Stimulated activated CD8-positive, alpha-beta memory T cell treated with anti-CD3 and anti-CD28 coated beads, Interleukin-4, amount 100 ng/mL, for 4 hours (primary cell): ENCODE measurements at places on chromosomes 5 and 9.

DNA sequence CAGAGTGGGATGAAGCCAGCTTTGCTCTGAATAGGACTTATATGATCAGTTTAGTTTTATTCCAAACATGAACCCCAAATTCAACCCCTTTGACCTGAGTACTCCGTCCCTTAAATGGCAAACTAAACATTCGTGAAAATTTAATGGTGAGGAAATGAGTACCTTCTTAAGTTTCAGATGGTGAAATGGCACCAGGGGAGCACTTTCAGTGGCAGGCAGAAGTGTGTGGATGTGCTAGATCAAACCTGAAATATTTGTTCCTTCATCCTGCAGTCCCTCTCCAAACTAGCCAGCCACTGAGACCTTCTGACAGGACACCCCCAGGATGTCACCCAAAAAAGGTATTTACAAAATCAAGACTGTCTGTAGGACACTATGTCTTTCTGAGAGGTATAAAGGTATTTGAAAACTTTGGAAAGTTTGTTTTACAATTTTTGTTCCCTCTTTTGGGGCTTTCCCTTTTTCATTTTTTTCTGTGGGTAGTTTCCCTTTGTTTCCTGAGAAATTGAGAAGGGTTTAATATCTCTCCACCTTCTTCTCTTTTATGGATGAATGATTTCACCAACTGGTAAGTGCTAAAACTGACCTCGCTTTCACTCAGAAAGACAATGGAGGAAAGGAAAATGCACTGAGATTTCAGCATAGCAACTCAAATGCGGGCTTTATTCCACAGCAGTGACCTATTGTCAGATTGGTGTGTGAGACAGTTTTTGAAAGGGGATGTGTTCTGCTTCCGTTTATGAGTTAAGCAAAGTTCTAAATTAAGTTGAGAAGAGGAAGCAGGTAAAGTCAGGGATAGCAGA, 127.1 kb downstream of the TMC1 start:
- DNase-seq = no peak

- DNase-seq = no peak
Observed at GRCh38 chr5:66888613-66889012, 292.4 kb downstream of the MAST4 start.

DNA sequence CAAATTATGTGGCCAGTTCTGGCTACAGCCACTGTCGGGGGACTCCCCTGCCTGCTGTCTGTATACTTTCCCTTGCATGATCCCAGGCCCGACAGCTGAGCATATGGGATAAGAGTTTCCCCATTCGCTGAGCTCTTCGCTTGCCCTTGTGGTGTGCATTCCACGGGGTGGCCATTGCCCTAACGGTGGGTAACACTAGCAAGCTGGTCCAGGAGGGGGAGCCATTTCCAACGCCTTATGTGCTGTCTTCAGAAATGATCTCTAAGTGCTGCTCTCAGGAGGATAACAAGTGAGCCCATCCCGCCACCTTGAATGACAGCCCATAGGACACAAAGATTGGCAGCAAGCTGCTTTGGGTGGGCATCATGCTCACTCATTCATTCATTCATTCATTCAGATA, 190.9 kb downstream of the FSTL4 start:
- DNase-seq = no peak

GRCh38 chr5:124317451-124317850, 429.0 kb downstream of the ZNF608 start:
- DNase-seq = no peak

DNA sequence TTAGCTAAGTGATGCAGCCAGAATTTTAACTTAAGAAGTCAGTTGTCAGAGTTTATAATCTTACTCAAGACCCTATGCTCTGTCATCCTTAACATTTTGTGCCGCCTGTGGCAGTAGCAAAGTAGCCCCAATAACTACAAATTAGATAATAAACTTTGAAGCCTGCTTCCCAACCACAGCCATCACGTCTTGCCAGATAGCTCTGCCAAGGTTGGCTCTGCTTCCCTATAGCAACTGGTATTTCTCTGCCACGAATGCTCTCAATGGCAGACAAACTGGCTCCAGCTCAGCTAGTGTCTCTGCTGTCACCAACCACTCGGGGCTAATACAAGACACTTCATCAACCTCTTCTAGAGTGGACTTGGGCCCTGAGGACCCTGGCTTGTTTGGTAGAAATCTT, 576.1 kb downstream of the CDH12 start:
- no peak for DNase-seq

- no peak for DNase-seq
Observed at GRCh38 chr9:104784098-104784497, 20.2 kb downstream of the NIPSNAP3B start.

- DNase-seq = no peak
Observed at GRCh38 chr5:14506140-14506538, 75.5 kb upstream of the OTULINL start.

GRCh38 chr9:92404042-92404836, at the start of gene OGN:
OGN (minus strand) TSS chr9:92404578; CDS start chr9:92403407, 1,171 bp downstream.
- DNase-seq = no peak

GRCh38 chr9:127163409-127163808, 41.0 kb upstream of the ANGPTL2 start:
- no peak for DNase-seq

GRCh38 chr5:170753311-170753710, 30.2 kb upstream of the GABRP start:
- DNase-seq = no peak

DNA sequence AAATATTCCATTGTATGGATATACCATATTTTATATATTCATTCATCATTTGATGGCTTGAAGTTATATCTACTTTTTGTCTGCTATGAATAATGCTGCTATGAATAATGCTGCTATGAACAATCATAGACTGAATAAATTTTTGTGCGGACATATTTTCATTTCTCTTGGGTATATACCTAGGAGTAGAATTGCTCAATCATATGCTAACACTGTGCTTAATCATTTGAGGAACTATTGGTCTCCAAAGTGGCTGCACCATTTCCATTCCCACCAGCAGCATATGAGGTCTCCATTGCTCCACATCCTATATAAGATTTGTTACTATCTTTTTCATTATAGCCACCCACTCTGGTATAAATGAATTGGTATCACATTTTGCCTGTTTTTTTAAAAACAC, 18.3 kb upstream of the TEK start:
- DNase-seq = no peak

- DNase-seq = no peak
Observed at GRCh38 chr5:118906947-118907346, 81.4 kb downstream of the DTWD2 start.
